Breast epithelium (tissue), 4 donors: ENCODE measurements at places on chromosomes 6 and 20. TPM values are rescaled to one million over a fixed set of nuclear protein-coding genes. Genes with fewer than 3 reads are reported as not detected.

Gene STMN3
- 17.7 TPM for total RNA-seq

Gene LINC00237
- total RNA-seq, result not detected

Gene MYBL2
- not detected for total RNA-seq

Gene LPIN3
- 20.8 TPM for total RNA-seq
